ENCODE measurements at places on chromosomes 1 and 21. TPM values are rescaled to one million over a fixed set of nuclear protein-coding genes. Genes with fewer than 3 reads are reported as not detected.

The FHAD1 gene
- total RNA-seq, result not detected

The SRGAP2C gene
- total RNA-seq, result 29.0 TPM

The IVL gene
- total RNA-seq, result 13.7 TPM

The CFAP141 gene
- total RNA-seq, result not detected

The TNNI3K gene
- total RNA-seq, result 2.2 TPM

The SRM gene
- 31.5 TPM for total RNA-seq

Data from gastroesophageal sphincter (tissue), 4 donors.